ENCODE measurements at places on chromosomes 6 and 20. TPM values are rescaled to one million over a fixed set of nuclear protein-coding genes. Genes with fewer than 3 reads are reported as not detected.

Gene SLC17A2
- not detected for total RNA-seq

DNA sequence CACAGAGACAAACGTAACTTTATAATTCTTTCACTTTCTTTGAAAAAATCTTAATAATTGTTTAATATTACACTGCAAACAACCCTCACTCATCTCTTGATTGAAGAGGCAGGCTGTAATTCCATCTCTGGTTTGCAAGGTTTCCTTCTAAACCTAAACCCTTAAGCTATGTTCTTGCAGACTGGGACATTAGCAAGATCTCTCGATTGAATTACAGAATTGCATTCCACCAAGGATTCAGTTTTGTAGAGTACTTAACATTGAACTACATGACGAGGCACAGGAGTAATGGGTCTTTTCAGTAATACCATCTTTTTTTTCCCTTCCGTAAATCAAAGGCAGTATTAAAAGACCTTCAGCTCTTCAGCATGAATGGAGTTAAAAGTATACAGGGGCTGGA, 111.6 kb upstream of the EEF1E1 start:
- H3K27me3 ChIP-seq = no peaks in the 10 kb centered on the region
- H3K4me1 ChIP-seq = no peaks in the 10 kb centered on the region
- H3K36me3 ChIP-seq = no peaks in the 10 kb centered on the region
- no peak for DNase-seq

GRCh38 chr6:130959951-130960350, 103.1 kb downstream of the EPB41L2 start:
- DNase-seq = no peak
- no peaks in the 10 kb centered on the region for H3K4me1 ChIP-seq
- H3K27me3 ChIP-seq = no peaks in the 10 kb centered on the region
- H3K36me3 ChIP-seq = no peaks in the 10 kb centered on the region
- H3K27ac ChIP-seq = no peak overlapping the region

DNA sequence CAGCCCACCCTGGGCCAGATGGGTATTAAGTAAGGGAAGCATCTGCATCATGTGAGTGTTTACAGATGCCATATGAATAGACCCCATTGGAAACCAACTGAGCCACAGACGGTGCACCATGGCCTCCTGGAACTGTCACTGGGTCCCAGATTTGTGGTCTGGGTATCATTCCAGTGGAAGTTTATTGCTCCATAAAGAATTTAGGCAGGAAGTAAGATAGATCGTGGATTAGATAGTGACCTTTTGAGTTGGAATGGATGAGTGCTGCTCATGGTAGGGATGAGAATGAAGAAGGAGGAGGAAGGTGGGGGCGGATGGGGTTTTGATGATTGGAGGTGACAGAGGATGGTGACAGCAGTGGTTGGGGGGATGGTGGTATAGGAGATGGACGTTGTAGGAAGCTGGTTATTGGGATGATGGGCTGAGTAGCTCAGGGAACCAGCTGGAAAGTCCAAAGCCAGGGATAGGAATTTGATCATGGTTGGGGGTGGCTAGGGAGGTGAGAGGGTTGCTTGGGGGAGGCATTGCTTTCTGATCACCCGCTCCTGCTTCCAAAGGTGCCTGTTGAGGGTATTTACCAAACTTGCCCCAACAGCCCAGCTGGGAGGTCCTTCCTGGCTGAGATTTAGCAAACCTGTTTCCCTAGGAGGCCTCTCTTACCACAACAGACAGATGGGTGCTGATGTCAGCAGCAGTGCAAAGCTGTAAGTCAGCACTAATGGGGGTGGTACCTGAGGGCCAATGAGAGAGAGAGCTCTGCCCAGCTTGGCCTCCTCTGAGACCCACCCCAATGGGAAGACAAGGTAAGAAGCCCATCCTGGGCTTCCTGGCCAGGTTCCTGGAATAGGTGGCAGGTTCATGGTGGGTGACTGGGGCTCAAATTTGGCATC, 78.0 kb downstream of the VEGFA start:
- H3K4me3 ChIP-seq = no peak overlapping the region
- no peaks in the 10 kb centered on the region for H3K27me3 ChIP-seq
- DNase-seq = no peak
- no peaks in the 10 kb centered on the region for H3K4me1 ChIP-seq
- no peaks in the 10 kb centered on the region for H3K36me3 ChIP-seq

GRCh38 chr6:111939902-111940301, 66.7 kb upstream of the FYN start:
- H3K4me1 ChIP-seq = no peaks in the 10 kb centered on the region
- H3K36me3 ChIP-seq = no peaks in the 10 kb centered on the region
- no peak overlapping the region for H3K27ac ChIP-seq
- H3K4me3 ChIP-seq = no peak overlapping the region

DNA sequence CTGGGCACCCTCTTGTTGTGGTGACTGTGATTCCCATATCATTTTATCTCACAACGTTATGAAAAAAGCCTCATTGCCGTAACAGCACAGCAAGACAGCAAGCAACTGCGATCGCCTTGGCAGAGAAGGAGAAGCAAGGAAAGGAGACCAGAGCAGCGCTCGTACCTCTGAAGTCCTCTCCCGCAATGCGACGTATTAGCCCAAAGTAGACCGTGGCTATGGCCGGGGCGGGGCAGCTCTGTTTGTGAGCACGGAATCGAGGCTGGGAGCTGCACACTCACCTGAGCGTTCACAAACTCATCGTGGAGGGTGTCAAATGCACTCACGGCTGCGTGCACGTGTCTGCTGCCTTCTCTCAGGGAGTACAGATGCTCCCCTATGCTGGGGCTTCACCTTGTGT, 76.1 kb downstream of the YTHDF1 start:
- peaks cover 8% of the 10 kb centered on the region for H3K27me3 ChIP-seq
- H3K4me3 ChIP-seq = no peak overlapping the region
- no peaks in the 10 kb centered on the region for H3K36me3 ChIP-seq

Data from adrenal gland (tissue), 19 donors.